ENCODE measurements at places on chromosomes 11 and 22.

DNA sequence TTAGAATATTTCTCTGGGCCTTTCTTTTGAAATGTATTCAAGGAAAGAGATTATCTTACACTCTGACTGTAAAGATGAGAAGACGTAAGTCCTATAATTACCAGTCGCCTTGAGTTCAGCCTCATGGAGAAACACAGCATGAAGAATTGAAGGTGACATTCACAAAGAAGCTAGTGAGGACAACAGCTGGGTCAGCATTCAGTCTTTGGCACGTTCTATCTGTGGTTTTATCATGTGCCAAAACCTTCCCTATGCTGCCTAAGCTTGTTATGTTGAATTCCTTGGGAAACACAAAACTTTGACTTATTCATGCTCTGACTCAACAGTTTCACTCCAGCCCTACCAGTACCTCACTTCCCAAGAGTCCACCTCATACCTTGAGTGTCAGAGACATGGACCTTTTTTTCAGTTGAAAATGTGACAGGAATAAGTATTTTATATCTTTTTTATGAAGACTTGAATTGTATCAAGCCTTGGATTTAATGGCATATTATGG is 198.8 kb upstream of the KIRREL3 start:
- DNase-seq = no peak

DNA sequence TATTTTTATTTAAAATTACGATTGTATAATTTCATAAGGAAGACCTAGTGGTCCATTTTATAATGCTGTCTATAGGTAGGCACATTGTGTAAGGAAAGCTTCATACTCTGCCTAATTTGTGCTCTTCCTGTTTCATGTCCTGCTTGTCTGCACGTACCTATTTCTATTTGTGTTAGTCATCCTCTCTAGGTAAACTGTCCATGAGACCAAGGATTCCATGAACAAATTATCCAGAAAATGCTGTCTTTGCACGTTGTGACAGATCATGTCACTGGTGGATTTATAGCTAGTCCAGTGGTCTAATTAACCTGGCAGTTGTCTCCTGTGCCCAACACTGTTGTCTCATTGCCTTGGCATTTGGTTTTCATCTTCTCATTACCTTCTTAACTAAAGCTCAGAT is 44.7 kb downstream of the DNAJC24 start:
- DNase-seq = no peak

GRCh38 chr11:67262731-67263675 is 3.3 kb upstream of the GRK2 start:
- peak; percentile 65 for DNase-seq

- peak; percentile 90 for DNase-seq
Observed at GRCh38 chr11:45804761-45805304, at the start of gene SLC35C1. Gene SLC35C1, plus strand, starts transcription at chr11:45805149. Its CDS starts 653 bp downstream, at chr11:45805802.

GRCh38 chr11:15688351-15688792 is 573.6 kb downstream of the INSC start:
- no peak for DNase-seq

- DNase-seq = peak; percentile 68
Observed at GRCh38 chr11:128784059-128784804, 82.9 kb downstream of the KCNJ1 start.

- DNase-seq = no peak
Observed at GRCh38 chr11:28092786-28093185, 15.2 kb downstream of the KIF18A start.

- DNase-seq = no peak
Observed at GRCh38 chr11:71385091-71385490, 63.1 kb downstream of the DHCR7 start.

DNA sequence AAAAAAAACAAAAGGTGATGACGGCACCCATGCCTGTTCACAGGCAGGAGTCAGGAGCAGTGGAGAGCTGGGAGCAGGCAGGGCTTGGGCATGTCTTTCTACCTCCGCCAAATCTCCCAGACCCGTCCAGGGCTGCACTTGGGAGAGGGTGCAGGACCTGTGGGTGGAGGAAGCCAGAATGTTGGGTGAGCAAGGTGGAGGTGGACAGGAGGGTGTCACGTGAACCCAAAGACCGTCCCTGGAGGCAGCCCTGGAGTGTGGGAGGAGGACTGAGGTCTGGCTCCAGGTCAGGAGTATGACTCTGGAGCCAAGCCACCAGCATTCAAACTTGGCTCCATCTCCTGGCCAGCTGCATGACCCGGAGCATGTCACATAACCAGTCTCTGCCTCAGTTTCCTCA is 26.6 kb upstream of the RELT start:
- no peak for DNase-seq

GRCh38 chr22:38710866-38711265 is 5.1 kb downstream of the GTPBP1 start:
- no peak for DNase-seq

DNA sequence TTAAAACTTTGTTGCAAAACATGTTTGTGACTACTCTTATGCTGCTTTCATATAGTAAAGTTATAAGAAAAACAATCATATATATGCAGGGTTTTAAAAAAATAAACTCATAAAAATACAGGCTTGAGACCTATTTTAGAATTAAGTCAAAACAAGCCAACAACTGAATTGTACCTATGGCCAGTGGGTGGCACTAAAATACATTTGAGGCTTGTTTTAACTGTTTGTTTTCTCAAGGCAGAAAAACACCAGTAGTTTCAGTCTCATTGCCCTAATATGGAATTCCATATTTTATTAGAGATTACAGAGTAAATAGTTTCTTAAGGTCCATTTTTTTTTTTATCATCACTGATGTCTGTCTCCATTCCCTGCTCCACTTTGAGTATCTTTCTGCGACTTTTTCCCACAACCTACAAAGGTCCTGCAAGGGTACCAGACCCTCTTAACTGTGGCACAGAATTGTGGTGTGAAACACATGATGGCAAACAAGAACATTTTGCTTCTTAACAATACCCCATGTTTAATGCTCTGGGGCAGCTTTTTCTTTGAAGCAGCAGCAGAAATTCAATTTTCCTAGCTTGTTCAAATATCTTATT is 8.5 kb upstream of the CCDC89 start:
- peak; percentile 3 for DNase-seq

- DNase-seq = no peak
Observed at GRCh38 chr11:112235750-112236390, 9.6 kb downstream of the PTS start.

GRCh38 chr11:62865635-62866034 is 15.1 kb upstream of the SLC3A2 start:
- DNase-seq = no peak

DNA sequence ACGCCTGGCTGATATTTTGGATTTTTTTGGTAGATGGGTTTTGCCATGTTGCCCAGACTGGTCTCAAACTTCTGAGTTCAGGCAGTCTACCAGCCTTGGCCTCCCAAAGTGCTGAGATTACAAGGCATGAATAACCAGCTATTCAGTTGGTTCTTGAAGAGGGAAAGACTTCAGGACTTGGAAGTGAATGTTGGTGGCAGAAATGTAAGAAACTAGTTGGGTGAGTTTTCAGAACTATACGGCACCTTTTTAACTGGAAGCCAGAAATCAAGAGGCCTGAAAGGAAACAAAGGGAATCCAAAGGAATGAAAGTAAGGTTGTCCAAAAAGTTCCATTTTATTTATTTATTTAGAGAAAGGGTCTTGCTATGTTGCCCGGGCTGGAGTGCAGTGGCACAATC is 2.9 kb downstream of the POGLUT3 start:
- DNase-seq = no peak

GRCh38 chr11:19499999-19500398 is 212.6 kb upstream of the NAV2 start:
- no peak for DNase-seq

DNA sequence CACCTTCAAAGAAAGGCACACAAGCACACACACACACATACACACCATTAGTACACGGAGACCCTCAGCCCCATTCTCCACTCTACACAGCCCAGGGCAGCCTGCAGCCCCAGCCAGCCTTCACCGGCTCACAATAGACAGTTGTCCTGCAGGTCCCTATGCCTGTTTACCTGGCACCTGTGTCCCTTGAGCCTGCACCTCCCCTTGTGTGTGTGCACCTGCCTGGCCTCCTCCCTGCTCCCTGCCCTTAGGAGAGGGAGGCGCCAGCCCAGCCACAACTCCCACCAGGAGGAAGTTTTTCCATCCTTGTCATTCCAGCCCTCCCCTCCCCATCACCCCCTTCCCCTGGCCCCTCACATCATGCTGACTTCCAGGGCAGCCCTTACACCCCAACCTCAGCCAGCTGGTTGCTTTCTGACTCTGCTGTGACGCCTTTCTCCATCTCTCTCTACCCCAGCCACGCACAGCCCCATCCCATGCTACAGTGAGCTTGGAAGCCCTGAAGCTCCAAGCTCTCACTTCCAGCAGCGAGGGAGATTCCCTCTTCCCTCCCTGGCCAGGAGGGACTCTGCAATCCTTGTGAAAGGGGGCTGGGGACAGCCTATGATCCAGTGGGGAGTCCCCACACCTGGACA is 4.4 kb downstream of the AHNAK start:
- DNase-seq = peak; percentile 48

- DNase-seq = no peak
Observed at GRCh38 chr11:36890121-36890679, 292.2 kb upstream of the RAG2 start.

DNA sequence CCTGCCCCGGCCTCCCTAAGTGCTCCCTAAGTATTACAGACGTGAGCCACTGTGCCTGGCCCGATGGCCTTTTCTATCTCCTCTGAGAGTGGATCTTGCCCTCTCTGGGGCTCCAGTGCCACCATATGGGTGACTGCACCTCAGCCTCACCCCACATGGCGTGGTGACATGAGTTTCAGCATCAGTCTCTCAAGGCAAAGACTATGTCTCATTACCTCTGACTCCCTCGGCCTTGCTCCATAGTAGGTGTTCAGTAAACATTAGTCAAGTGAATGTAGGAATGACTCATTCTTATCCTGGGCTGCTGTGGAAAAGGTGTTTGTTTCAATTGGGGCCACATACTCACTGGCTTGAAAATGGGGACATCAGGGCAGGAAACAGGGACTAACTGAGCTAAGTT is 168.8 kb downstream of the GRIK4 start:
- no peak for DNase-seq

DNA sequence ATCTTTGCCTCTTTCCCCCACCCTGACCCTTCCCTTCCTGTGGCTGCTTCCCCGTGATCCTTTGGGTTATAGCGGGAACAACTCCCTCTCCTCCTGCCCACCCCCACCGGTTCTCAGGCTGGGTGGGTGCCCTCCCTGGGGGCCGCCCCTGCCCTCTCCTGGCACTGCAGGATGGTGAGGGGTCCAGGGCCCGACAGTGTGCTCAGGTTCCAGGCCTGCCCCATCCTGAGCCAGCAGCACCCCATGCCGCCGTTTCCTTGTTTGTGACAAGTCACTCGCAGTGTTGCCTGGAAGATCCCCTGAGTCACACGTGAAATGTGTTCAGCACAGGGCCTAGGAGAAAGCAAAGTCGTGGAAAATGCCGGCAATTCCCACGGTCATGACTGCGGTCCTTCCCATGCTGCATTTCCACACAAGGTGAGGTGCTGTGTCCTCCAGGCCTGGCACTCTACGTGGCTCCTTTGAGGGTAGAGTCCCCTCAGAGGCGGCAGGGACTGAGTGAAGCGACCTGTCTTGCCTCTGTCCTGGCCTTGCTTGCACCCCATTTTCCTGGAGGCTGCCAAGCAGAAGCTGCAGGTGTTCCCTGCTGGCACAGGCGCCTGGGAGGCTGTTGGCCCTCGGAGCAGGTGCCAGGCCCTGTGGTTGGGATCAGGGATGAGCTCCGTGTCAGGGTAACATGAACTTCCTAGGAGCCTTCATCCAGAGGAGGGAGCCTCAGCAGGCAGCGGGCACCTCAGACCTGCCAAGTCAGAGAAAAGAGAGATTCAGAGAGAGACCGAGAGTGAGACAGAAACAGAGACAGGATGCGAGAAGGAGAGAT is 80.5 kb upstream of the LINC01488 start:
- no peak for DNase-seq

- DNase-seq = no peak
Observed at GRCh38 chr11:20201231-20201630, 41.0 kb upstream of the DBX1 start.

DNA sequence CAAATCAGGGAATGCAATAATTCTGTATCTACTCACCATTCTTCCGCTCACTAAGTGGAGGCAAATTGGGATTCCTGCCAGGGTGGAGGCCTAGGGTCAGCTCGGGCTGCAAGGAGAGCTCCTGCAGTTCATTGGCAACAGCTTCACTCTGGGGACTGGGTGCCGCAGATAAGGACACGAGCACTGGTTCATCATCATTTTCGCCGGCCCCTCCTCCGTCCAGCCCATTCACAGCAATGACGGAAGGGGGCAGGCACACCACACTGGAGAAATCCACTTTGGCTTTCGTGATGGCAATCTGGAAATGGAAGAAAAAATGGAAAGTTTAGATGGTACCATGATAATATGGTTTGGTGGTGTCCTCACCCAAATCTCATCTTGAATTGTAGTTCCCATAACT is 84.4 kb downstream of the MRTFA start:
- no peak for DNase-seq

DNA sequence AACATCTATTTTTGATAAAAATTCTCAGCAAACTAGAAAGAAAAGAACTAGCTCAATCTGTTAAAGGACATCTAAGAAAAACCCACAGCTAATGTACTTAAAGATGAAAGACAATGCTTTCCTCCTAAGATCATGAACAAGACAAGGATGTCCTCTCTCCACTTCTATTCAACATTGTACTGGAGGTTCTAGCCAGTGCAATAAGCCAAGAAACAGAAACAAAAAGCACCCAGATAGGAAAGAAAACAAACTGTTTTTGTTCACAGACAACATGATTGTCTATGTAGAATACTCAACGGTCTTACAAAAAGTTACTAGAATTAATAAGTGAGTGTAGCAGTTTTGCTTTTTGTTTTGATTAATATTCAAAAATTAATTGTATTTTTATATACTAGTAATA is 7.8 kb downstream of the CD3D start:
- no peak for DNase-seq

DNA sequence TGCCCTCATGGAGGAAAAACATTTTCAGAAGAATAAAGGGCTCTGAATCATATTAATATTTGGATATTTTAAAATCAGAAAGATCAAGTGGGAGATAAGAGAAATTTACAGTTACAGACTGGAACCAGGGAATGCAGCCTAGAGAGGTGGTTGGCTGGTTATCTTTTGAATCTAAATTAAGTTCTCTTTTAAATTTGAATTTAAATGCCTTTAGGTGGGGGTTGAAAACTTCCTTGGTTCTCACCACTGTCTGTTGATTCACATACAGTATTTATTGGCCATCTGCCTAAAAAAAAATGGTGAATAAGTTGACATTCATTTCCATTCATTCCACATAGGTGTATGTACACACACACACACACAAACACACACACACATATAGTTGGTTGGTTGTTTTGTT is 35.7 kb upstream of the PTPRJ start:
- DNase-seq = no peak

GRCh38 chr11:125202362-125202880 is 37.9 kb downstream of the PKNOX2 start:
- DNase-seq = no peak

- no peak for DNase-seq
Observed at GRCh38 chr11:10441652-10442503, 13.2 kb upstream of the AMPD3 start.

- DNase-seq = no peak
Observed at GRCh38 chr22:46797355-46797754, 34.9 kb downstream of the TBC1D22A start.
